ENCODE measurements at places on chromosomes 4 and X. TPM values are rescaled to one million over a fixed set of nuclear protein-coding genes. Genes with fewer than 3 reads are reported as not detected.

GPR119 gene
- not detected for polyA plus RNA-seq

NAA10 gene
- 62.1 TPM for polyA plus RNA-seq

TLL1 gene
- polyA plus RNA-seq = 2.0 TPM

NMU gene
- polyA plus RNA-seq = 7.7 TPM

MAGEH1 gene
- polyA plus RNA-seq = 63.2 TPM

IL1RAPL2 gene
- polyA plus RNA-seq = 1.1 TPM

CXorf66 gene
- not detected for polyA plus RNA-seq

MGST2 gene
- polyA plus RNA-seq = 52.5 TPM

CEP135 gene
- polyA plus RNA-seq = 29.3 TPM

WNK3 gene
- 6.9 TPM for polyA plus RNA-seq

PABPC5 gene
- polyA plus RNA-seq = 5.2 TPM

All from left kidney (tissue), 8 donors.